ENCODE measurements at places on chromosomes 11 and 22.

DNA sequence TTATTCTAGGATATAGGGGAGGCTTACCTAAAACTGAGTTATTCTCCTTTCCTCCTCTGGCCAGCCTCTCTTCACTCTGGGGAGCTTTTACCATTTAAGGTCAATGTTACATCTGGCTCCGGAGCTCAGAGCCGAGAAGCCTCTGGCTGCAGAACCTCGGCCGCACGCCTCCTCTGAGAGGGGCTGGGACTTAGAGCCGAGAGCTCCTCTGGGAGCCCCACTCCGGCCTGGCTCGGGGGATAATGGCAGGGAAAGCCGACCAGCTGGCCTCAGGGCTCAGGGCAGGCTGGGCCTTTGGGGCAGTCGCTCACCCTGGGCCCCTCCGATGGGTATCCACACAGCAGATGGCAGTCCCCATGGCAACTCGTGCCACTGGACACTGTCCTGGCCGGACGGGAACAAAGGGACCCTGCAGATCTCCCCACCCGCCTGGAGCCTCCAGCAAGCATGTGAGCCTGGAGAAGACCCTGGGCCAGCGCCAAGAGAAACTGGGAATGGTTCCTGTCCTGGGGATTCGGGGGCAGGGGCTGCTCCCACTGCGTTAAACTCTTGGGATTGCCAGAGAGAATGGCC lies at the start of gene IRAG1:
TSS of gene IRAG1 (minus strand) at position 247 of the 573 bp plus-strand sequence. CDS start at position 94, 153 bp downstream.
- no peak for DNase-seq

DNA sequence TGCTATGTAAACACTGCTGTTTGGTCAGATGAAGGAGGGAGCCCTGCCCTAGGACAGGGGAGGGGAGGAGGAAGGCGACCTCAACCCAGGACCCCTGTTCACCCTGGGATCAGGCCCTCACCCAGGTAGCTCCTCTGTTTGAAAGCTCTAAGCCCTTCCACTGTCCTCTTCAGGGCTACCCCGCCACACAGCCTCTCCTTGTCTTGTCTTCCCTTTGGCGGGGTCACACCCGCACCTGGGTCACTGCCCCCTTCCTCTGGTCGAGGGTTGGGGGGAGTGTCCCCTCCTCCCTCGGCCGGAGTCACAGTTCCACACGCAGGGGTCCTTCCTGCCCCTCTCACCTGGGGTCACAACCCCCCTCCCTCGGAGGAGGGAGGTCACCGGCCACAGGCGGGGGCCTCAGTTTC lies 463 bp upstream of the PTPMT1 start:
- DNase-seq: no peak

GRCh38 chr11:130673698-130674097 lies 225.3 kb downstream of the ADAMTS15 start:
- DNase-seq: no peak

GRCh38 chr22:36839356-36840073 lies 21.3 kb upstream of the NCF4 start:
- no peak for DNase-seq

DNA sequence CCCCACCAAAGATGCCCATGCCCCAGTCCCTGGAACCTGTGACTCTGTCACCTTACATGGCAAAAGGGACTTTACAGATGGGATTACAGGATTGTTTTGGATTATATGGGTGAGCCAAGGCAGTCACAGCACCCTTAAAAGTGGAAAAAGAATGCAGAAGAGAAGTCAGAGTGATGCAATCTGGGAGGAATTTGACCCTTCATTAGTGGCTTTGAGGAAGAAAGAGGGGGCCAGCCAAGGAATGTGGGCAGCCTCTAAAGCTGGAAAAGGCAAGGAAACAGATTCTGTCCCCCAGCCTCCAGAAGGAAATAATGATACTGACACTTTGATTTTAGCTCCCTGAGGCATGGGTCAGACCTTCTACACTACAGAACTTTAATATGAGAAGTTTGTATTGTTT lies 257.3 kb upstream of the ISX start:
- DNase-seq: no peak

DNA sequence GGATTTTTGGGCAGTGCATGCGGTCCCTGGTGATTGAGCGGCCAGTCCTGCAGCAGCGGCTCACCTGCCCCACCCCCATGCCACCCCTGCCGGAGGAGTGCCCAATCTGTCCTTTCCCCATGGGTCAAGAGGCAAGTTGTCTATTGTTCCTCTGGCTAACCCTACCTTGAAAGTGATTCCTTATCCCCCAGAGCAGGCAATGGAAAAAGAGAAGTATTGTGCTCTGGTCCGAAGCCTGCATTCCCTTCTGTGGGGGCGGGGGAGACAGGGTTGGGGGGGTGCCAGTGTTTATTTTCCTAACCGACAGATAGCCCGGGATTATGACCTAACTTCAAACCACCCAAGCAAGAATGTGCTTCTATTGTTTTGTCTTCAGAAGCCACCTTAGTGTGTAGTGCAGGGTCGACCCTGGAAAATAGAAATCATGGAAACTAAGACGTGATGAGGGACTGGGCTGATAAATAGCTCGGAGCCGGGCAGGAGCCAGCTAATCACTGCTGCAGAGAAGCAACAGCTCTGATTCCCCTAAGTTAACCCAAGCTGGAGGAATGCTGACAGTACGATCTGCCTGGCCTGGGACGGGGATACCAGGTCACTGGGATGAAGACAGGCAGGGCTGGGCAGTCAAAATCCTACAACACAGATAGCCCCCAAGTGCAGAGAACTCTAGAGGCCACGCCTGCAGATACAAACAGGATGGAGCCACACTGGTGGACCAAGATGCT lies 38.7 kb upstream of the ATXN10 start:
- no peak for DNase-seq

DNA sequence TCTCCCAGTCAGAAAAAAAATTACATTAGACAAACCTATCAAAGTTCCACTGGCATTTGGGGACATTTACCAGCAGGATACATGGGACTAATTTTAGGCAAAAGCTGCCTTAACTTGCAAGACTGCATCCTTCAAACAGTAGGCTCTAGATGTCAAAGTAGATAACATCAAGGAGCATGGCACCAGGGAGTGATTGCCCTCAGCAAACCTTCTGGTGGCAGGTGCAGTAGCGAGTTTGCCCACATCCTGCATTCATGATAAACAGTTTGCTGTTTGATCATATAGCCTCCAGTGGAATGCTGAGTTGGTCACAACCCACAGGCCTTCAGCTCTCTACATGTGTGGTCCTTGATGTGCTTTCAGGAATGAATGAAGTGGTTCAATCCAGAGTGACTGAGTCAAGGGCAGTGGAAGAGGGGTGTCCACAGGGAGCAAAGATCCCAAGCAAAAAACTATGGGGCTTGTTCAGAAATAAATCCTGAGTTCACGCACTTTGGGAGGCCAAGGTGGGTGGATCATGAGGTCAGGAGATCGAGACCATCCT lies 12.0 kb downstream of the SCGB1D2 start:
- no peak for DNase-seq
